ENCODE measurements at places on chromosomes 5 and 9.

GRCh38 chr5:180291234-180291940 lies 496 bp downstream of the MAPK9 start:
- no peak for DNase-seq

DNA sequence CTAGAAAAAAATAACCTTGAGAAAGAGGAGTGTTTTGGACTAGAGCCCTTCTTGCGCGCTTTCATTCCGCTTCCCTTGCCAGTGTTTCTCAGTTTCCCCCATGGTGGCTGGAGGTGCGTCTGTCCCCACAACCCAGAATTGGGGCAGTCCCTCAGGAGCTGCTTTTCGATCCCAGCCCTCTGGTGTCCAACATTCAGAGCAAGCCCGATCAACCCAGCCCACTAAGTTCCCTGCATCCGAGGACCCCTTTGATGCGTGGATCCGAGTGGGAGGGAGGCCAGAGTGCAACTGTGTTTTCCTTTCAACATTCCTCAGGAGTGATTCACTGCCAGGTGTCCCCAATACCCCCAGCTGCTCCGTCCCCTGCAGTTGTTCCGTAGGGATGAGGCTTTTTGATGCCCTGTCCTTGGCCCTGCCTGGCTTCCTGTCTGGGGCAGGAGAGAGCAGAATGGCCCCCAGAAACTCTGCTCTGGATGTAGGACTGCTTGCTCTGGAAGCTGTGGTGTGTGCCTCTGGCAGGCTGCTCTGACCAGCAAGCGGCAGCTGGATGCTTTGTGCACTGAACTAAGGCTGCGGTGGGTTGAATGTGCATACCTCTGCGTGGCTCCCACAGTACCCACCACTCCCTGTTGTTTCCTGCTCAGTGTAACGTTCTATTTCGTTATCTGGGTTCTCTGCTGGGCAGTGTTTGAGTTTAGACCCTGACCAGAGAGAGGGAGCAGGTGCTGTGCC lies 117.5 kb downstream of the BOD1 start:
- no peak for DNase-seq

DNA sequence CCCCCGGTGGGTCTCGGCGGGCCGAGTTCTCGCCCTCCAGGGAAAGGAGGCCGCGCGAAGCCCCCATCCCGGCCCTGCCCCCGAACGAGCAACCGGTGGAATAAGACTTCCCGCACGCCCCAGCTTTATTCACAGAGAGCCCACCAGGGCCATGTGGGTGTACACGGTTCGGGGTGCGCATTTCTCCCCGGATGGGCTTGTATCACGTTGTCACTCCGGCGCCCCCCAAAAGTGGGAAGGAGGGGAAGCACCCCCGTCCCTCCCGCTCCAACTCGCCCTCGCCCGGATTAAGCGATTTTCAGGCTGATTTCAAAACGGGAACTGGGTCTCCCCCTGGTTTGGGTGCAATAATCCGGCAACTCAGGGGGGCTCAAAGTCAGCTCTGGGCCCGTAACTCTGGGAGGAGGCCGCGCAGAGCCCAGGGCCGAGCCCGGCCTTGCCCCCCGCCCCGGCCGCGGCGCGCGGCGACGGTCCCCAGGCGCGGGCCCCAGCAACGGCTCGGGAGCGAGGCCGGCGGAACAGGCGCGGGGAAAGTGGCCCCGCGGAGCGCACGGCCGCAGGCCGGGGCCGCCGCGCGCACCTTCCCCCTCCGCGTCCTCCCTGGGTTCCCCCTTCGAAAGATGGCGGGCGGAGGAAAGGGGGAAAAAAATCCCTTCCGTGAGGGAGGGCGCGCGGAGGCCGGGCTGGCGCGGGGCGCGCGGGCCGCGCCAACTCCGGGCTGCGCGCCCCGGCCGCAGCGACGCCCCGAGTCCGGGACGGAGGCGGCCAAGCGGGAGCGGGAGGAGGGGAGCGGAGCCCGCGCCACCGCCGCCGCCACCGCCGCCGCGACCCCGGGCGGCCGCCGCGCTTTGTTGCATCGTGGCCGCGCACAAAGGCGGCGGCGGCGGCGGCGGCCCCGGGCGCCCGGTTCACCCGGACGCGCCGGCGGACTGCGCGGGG lies 644 bp downstream of the BRD3 start:
- no peak for DNase-seq

DNA sequence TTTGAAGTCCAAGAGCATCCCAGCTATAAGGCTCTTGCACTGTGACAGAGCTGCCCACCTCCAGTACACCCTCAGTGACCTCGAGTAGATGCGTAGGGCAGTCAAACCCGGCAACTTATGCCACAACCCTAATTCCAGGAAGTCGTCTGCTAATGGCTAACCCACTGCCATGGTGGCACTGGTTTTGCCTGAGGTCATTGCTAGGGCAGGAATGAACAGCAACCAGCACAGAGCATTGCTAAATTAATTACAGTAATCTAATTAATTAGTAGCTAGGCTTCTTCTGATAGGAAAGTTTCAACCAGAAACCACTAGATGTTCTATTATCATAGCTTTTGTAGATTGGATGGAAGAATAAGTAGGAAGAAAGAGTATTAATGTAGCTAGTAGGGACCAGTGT lies 122.8 kb downstream of the DPYSL3 start:
- DNase-seq, result no peak

DNA sequence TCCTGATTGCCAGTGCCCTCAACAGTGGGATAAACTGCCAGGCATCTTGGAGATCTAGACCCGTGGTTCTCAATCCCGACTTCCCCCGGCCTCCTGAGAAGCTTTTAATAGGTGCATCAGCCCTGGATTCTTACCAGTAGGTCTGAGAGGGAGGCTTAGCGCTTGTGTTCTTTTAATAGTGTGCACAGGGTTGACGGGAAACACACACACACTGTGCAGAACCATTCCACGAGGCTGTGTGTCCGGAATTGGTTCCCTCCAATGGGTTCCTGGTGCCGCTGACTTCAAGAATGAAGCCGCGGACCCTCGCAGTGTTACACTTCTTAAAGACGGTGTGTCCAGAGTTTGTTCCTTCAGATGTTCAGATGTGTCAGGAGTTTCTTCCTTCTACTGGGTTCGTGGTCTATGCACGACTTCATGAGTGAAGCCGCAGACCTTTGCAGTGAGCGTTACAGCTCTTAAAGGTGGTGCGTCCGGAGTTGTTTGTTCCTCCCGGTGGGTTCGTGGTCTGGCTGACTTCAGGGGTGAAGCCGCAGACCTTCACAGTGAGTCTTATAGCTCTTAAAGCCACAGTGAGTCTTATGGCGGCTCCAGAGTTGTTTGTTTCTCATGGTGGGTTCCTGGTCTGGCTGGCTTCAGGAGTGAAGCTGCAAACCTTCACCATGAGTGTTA lies 46.6 kb upstream of the PRSS3 start:
- no peak for DNase-seq

DNA sequence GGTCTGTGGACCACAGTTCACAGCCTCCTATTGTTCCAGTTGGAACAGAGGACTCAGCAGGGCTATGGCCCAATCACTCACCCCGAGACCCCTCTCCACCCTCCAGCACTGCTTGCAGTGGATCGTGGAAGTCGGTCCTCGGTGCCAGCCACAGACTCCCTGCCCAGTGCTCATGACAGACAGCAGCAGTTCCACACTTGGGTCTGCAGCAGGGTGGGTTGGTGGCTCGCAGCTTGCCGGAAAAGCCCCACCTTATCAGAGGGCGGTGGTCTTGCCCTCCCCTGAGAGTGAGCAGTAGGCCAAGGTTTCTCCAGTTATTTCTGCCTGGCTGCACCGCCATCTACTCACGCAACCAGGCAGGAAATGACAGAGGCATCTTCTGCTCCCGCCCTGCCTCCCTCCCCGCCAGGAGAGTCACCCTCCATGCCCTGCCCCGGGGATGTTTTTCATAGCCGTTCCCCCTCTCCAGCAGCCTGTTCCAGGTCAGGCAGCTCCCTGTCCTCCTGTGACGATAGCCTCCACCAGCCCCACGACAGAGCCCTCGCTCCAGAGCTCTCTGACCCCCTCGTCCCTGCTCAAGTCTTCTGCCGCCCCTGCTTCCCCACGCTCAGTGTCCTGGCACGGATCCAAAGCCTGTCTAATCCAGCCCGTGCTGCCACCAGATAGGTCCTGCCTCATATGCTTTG lies 34.5 kb downstream of the UNC5A start:
- DNase-seq, result no peak

GRCh38 chr5:56142614-56143372 lies 90.3 kb downstream of the ANKRD55 start:
- no peak for DNase-seq

GRCh38 chr5:79093762-79094161 lies 17.8 kb upstream of the BHMT start:
- peak; percentile 21 for DNase-seq

- DNase-seq, result no peak
Measured at GRCh38 chr9:130036099-130036498, 6.9 kb downstream of the FNBP1 start.

GRCh38 chr5:2833556-2833955 lies 82.1 kb upstream of the IRX2 start:
- no peak for DNase-seq

GRCh38 chr5:95216136-95216955 lies 68.5 kb downstream of the MCTP1 start:
- no peak for DNase-seq

- no peak for DNase-seq
Measured at GRCh38 chr9:31745468-31745867, 639.0 kb upstream of the ACO1 start.

DNA sequence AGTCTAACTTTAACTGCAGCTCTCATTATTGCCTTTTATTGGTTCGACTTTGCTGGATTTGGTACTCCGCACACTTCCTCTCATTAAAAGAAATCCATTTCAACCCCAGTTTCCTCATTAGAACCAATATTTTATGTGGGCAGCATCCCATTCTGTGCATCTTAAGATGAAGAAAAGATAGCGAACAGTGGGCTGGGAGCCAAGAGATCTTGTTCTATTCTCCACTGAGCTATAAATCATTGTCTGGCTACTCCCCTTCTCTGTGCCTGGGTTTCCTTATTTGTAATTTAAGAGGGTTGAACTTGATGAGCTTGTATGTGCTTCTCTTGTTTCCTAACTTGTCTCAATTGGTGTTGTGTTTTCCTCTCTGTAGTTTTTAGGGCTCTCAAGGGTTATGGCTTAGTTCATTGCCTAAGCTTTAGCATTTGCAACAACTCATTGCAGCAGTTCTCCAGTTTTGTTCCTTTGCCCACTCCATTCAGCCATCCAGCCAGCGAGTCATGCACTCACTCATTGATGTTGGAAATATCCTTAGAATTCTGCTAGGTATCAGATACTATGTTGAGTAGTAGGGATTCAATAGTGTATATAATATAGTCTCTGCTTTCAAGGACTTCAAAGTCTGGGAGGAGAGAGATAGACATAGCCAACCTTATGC lies 273.3 kb upstream of the TNC start:
- DNase-seq, result peak; percentile 2

DNA sequence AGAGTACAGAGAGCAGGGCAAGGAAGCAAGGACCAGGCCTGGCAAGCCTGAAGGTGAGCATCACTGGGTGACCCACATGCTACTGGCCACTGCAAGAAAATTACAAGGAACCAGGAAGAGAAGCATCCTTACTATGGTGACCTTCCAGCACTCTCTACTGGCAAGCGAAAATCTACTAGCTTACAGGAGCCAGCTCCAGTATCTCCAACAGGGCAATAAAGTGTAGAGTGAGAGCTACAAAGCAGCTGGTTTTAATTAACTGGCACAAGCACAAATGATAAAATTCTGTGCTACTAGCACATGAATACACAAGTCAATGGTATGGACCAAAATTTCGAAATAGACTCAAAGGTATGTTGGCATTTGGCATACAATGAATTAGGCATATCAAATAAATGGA lies 113.3 kb upstream of the CAST start:
- no peak for DNase-seq

DNA sequence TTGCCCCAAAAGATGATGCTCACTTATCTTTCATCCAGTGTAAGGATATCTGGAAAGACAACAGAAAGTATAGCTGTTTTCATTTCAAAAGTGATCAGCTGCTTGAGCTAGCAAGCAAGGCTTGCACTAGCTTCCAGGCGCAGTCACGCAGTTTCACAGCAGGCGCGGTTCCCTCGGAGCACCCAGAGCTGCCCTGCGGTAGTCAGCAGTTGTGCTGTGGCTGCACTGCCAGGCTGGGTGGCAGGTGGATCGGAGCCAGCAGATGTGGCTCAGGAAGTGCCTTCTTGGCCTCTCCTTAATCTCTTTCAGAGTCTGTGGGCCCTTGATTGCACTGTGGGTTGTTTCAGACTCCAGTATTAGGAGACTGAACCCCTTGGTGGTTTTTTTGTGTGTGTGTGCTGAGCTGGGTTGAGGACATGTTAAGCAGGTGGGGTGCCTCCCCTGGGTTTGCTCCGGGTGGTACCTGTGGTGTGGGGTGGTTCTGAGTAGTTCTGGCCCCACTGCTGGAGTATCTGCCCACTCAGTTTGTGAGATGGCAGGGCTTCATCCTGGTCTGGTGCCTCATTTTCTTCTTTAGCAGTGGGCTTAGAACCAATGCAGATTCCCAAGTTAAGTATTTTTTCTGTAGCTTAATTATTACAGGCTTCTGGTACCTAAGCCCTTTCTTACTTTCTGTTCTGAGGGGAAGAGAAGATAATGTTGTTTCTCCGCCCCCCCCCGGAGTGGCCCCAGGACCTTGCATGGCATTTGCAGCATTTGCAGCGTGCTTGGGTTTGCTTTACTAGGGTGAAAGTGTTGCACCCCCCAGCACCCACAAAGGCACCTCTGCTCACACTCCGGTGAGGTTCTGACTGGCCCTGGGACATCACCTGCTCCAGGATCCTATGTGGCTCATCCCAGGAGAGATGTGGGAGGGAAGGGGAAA lies 16.4 kb downstream of the TENT4A start:
- DNase-seq, result no peak

- DNase-seq, result no peak
Measured at GRCh38 chr9:74496406-74496805, 729 bp upstream of the RORB start.

- no peak for DNase-seq
Measured at GRCh38 chr5:132773601-132774355, 3.3 kb downstream of the SEPTIN8 start.

DNA sequence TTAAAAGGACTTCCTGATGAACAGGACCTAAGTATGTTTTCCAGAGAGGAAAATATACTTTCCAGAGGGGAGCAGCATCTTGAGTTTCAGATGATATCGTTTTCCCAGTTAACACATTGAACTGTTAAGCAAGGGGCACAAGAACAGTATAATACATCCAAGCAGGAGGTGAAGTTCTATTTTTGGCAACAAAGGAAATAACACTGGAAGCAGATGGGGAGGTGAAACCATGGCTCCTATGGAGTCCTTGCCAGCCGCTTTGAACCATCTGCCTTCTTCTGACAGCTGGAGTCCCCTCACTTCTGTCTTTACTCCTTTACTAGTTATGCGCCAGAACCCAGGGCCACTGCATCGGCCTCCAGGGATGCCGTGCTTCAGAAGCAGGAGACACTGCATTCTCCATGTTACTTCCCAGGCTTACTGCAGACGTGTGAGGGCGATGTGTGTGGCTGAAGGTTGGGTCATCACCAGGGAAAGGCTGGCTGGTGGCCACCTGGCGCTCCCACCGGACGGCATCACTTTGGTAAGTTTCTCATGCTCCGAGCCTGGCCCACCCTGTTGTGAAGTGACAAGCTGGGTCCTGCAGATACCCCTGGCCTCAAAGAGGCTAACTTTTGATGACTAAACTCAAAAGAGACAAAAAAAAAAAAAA lies 77.8 kb downstream of the TTLL11 start:
- DNase-seq, result no peak

Data from NCI-H1105 (cell line).